ENCODE measurements at places on chromosomes 16 and 17. TPM values are rescaled to one million over a fixed set of nuclear protein-coding genes. Genes with fewer than 3 reads are reported as not detected.

GRCh38 chr17:77819497-77819896 is 139.0 kb upstream of the TNRC6C start:
- H3K27me3 ChIP-seq: no peaks in the 10 kb centered on the region
- no peaks in the 10 kb centered on the region for H3K36me3 ChIP-seq
- DNase-seq: no peak
- peaks cover 4% of the 10 kb centered on the region for H3K4me1 ChIP-seq
- no peak overlapping the region for H3K27ac ChIP-seq
- no peak overlapping the region for H3K4me3 ChIP-seq

GRCh38 chr17:21548236-21548635 is 144.1 kb upstream of the KCNJ18 start:
- no peaks in the 10 kb centered on the region for H3K27me3 ChIP-seq
- H3K36me3 ChIP-seq: no peaks in the 10 kb centered on the region
- no peak for DNase-seq
- no peak overlapping the region for H3K27ac ChIP-seq

- no peak overlapping the region for H3K27ac ChIP-seq
- no peaks in the 10 kb centered on the region for H3K27me3 ChIP-seq
- no peaks in the 10 kb centered on the region for H3K4me1 ChIP-seq
- H3K36me3 ChIP-seq: no peaks in the 10 kb centered on the region
- no peak overlapping the region for H3K4me3 ChIP-seq
Observed at GRCh38 chr17:14818469-14818868, 446.7 kb downstream of the PMP22 start.

- no peak overlapping the region for H3K27ac ChIP-seq
- DNase-seq: no peak
- H3K27me3 ChIP-seq: no peaks in the 10 kb centered on the region
- no peak overlapping the region for H3K4me3 ChIP-seq
- H3K4me1 ChIP-seq: no peaks in the 10 kb centered on the region
- no peaks in the 10 kb centered on the region for H3K36me3 ChIP-seq
Observed at GRCh38 chr16:69087161-69087581, 18.3 kb upstream of the HAS3 start.

- DNase-seq: no peak
- H3K4me1 ChIP-seq: no peaks in the 10 kb centered on the region
- no peaks in the 10 kb centered on the region for H3K36me3 ChIP-seq
- H3K27ac ChIP-seq: no peak overlapping the region
- H3K4me3 ChIP-seq: no peak overlapping the region
Observed at GRCh38 chr17:59069856-59070255, 36.8 kb downstream of the TRIM37 start.

GRCh38 chr17:69286257-69286656 is 40.7 kb downstream of the ABCA5 start:
- H3K27ac ChIP-seq: no peak overlapping the region
- no peaks in the 10 kb centered on the region for H3K4me1 ChIP-seq
- H3K4me3 ChIP-seq: no peak overlapping the region
- H3K36me3 ChIP-seq: no peaks in the 10 kb centered on the region

DNA sequence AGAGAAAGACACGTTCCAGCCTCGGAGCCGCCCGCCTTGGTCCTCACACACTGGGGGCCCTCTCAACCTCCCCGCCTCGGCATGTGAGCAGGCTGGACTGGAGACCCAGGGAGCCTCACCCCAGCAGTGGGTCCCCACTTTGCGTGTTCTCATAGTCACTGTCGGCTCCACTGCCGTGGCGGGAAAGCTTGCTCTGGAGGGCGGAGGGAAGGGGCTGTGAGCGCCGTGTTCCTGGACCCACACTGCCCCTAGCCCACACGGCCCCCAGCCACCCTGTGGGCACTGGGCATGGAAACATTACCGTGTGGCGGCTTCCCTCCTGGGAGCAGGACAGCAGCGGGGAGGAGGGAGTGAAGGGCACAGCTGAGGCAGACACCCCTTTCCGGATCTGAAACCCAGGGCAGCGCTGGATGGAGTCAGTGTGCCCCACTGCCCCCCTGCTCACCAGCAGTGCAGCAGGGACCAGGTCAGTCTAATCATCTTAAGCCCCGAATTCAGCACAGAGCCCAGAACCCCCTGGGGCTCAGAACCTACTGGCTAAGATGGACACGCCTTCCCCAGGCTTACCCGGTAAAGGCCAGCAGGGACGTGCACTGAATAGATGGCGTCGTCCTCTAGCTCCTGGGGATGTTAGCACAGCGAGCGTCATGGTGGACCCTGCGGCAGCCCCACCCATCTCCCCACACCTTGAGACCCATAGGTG is 7.2 kb downstream of the TP53I13 start:
- no peaks in the 10 kb centered on the region for H3K36me3 ChIP-seq
- no peaks in the 10 kb centered on the region for H3K27me3 ChIP-seq
- no peak for DNase-seq
- H3K4me1 ChIP-seq: peaks cover 7% of the 10 kb centered on the region
- no peak overlapping the region for H3K4me3 ChIP-seq
- H3K27ac ChIP-seq: no peak overlapping the region

- no peaks in the 10 kb centered on the region for H3K27me3 ChIP-seq
- no peak for DNase-seq
- no peaks in the 10 kb centered on the region for H3K4me1 ChIP-seq
- H3K27ac ChIP-seq: no peak overlapping the region
- no peak overlapping the region for H3K4me3 ChIP-seq
Observed at GRCh38 chr17:1467258-1467657, 11.2 kb upstream of the CRK start.

- no peak overlapping the region for H3K27ac ChIP-seq
- no peak overlapping the region for H3K4me3 ChIP-seq
- DNase-seq: no peak
- no peaks in the 10 kb centered on the region for H3K36me3 ChIP-seq
- no peaks in the 10 kb centered on the region for H3K27me3 ChIP-seq
Observed at GRCh38 chr17:1462164-1463112, 6.4 kb upstream of the CRK start.

DNA sequence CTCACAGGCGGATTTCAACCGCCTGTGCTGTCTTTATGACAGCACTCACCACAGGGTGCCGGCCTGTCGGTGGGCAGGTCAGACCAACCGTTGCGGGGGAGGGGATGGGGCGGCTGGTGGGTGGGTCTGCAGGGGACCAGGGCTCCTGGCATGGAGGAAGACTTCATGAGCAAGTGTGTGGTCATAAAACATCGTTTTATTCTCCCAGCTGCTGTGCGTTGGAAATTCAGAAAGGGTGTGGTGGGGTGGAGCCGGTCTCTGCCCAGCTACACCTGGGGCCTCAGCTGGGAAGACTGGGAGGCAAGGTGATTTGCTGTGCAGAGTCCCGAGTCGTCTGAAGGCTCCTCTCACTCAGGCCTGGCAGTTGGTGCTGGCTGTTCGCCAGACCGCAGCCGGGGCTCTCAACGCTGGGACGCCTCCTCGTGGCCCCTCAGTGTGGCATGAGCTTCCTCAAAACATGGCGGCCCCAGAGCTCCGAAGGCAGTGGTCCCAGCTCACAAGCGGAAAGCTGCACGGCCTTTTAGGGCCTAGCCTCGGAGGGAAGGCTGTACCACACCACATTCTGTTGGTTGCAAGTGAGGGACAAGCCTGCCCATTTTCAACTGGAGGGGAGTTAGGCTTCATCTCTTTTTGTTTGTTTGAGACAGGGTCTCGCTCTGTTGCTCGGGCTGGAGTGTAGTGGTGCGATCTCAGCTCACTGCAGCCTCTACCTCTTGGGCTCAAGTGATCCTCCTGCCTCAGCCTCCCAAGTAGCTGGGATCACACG is 45.8 kb upstream of the GSE1 start:
- H3K27me3 ChIP-seq: no peaks in the 10 kb centered on the region
- peaks cover 7% of the 10 kb centered on the region for H3K4me1 ChIP-seq
- H3K36me3 ChIP-seq: no peaks in the 10 kb centered on the region
- no peak for DNase-seq
- no peak overlapping the region for H3K27ac ChIP-seq

- no peak overlapping the region for H3K27ac ChIP-seq
- no peaks in the 10 kb centered on the region for H3K4me1 ChIP-seq
- no peaks in the 10 kb centered on the region for H3K27me3 ChIP-seq
- no peaks in the 10 kb centered on the region for H3K36me3 ChIP-seq
- H3K4me3 ChIP-seq: no peak overlapping the region
- no peak for DNase-seq
Observed at GRCh38 chr16:87693827-87694226, 72.0 kb downstream of the KLHDC4 start.

- H3K27ac ChIP-seq: peak overlapping the region; percentile 23
- no peaks in the 10 kb centered on the region for H3K4me1 ChIP-seq
- H3K4me3 ChIP-seq: no peak overlapping the region
- H3K27me3 ChIP-seq: no peaks in the 10 kb centered on the region
- no peak for DNase-seq
Observed at GRCh38 chr16:17397499-17397891, 73.3 kb downstream of the XYLT1 start.

GRCh38 chr16:648071-648780 is 939 bp upstream of the WDR90 start:
- no peaks in the 10 kb centered on the region for H3K27me3 ChIP-seq
- H3K4me3 ChIP-seq: peak overlapping the region; percentile 40
- H3K36me3 ChIP-seq: no peaks in the 10 kb centered on the region
- DNase-seq: no peak
- H3K27ac ChIP-seq: peak overlapping the region; percentile 91
- H3K4me1 ChIP-seq: peaks cover 26% of the 10 kb centered on the region

- no peak overlapping the region for H3K27ac ChIP-seq
- H3K4me1 ChIP-seq: no peaks in the 10 kb centered on the region
- no peaks in the 10 kb centered on the region for H3K27me3 ChIP-seq
- H3K4me3 ChIP-seq: no peak overlapping the region
Observed at GRCh38 chr17:62880120-62880519, 72.0 kb upstream of the MARCHF10 start.

DNA sequence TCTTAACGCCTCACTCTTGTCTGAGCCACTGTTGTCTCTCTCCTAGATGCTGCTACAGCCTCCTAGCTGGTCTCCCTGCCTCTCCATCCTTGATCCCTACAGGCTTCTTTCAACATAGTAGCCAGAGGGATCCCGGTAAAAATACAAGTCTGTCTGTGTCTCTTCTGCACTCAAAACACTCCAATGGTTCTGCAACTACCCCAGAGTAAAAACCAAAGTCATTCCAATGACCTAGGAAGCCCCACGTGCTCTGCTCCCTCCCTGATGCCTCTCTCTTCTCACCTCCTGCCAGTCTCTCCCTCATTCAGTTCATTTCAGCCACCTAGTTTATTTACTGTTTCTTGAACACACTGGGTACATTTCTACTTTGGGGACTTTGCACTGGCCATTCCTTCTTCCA is 135.2 kb downstream of the NPIPB5 start:
- H3K36me3 ChIP-seq: no peaks in the 10 kb centered on the region
- no peaks in the 10 kb centered on the region for H3K27me3 ChIP-seq
- no peak overlapping the region for H3K27ac ChIP-seq

GRCh38 chr16:72858665-72859493 is 189.0 kb downstream of the ZFHX3 start:
- H3K27ac ChIP-seq: peak overlapping the region; percentile 68
- DNase-seq: peak; percentile 32
- H3K27me3 ChIP-seq: no peaks in the 10 kb centered on the region
- H3K36me3 ChIP-seq: no peaks in the 10 kb centered on the region

- DNase-seq: no peak
- H3K4me3 ChIP-seq: no peak overlapping the region
- H3K4me1 ChIP-seq: peaks cover 15% of the 10 kb centered on the region
- no peak overlapping the region for H3K27ac ChIP-seq
Observed at GRCh38 chr17:17872547-17873345, 36.0 kb upstream of the SREBF1 start.

DNA sequence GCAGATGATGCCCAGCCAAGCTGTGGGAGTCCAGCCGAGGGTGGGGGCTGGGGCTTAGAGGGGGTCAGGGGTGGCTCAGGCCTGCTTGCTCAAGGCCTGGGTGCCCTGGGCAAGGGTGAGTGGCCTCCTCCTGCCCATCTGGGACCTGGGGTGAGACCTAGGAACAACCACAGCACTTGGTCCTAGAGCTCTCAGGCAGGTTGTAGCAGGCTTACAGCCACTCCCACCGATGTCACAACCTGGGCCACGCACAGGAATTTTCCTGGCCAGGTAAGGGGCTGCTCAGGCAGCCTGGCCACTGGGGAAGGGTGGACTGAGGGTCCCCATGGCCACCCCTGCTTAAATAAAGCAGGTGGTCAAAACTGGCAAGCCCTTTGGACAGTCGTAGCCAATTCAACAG is 6.3 kb upstream of the SREBF1 start:
- DNase-seq: no peak
- H3K27me3 ChIP-seq: no peaks in the 10 kb centered on the region
- peaks cover 19% of the 10 kb centered on the region for H3K4me1 ChIP-seq
- no peak overlapping the region for H3K4me3 ChIP-seq

GRCh38 chr17:77604973-77605313 is 353.6 kb upstream of the TNRC6C start:
- H3K4me3 ChIP-seq: no peak overlapping the region
- no peaks in the 10 kb centered on the region for H3K36me3 ChIP-seq
- no peak overlapping the region for H3K27ac ChIP-seq
- H3K4me1 ChIP-seq: peaks cover 6% of the 10 kb centered on the region
- H3K27me3 ChIP-seq: no peaks in the 10 kb centered on the region
- no peak for DNase-seq

GRCh38 chr17:7940743-7941142 is 8.7 kb downstream of the CNTROB start:
- no peaks in the 10 kb centered on the region for H3K4me1 ChIP-seq
- no peak overlapping the region for H3K27ac ChIP-seq
- no peak for DNase-seq
- no peaks in the 10 kb centered on the region for H3K36me3 ChIP-seq
- H3K27me3 ChIP-seq: no peaks in the 10 kb centered on the region

GRCh38 chr16:49697631-49698452 is 158.1 kb downstream of the ZNF423 start:
- H3K36me3 ChIP-seq: no peaks in the 10 kb centered on the region
- H3K4me1 ChIP-seq: peaks cover 26% of the 10 kb centered on the region

The SPATA33 gene
- total RNA-seq: not detected

The ITGB3 gene
- total RNA-seq: 25.5 TPM

The ALOX12B gene
- total RNA-seq: not detected

The EPOP gene
- total RNA-seq: not detected

The IL34 gene
- total RNA-seq: not detected

The PRDM7 gene
- total RNA-seq: not detected

The TOX3 gene
- not detected for total RNA-seq

The CBX2 gene
- 4.6 TPM for total RNA-seq

The LPO gene
- not detected for total RNA-seq

The ORC6 gene
- 1.3 TPM for total RNA-seq

The CPD gene
- total RNA-seq: 144 TPM

The MARVELD3 gene
- total RNA-seq: 5.7 TPM

The FN3K gene
- total RNA-seq: 3.3 TPM

Measured in uterus (tissue), 4 donors.